ENCODE measurements at places on chromosomes 5 and 9.

DNA sequence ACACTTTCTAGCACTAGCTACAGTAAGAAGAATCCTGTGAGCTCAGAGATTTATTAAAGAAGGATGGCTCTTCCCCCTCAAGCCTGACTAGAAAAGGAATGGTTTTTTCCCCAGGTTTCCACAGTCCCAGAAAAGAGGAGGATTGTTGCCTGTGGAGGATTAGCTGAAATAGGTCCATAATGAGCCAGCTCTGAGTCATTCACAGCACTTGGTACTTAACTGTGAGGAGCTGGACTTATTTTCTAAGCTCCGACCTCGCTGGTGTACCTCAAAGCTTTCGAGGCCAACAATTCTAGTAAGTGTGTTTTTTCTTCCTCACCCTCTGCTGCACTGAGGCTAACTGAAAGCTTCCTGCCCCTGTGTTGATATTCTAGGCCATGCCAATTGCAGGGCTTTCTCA, 222.5 kb upstream of the IL12B start:
- DNase-seq, result no peak

GRCh38 chr9:72203205-72203803, 54.1 kb downstream of the GDA start:
- no peak for DNase-seq

DNA sequence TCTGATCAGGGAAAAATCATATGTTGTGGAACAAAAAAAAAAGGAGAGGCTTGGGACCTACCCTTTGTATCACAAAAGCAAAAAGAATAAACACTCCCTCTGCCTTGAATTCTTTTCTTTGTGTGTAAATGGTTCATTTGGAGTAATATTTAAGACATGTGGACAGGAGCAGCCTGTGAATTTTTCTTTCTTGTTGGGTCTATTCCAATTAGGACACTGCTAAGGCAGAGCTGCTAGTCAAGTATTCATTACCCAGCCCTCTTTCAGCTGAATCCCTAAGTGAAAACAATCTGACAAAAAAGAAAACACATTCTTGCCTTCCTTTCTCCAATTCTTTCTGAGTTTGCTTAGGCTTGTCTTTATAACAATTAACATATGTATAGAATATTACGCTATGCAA, 330.0 kb downstream of the EBF1 start:
- DNase-seq, result no peak

DNA sequence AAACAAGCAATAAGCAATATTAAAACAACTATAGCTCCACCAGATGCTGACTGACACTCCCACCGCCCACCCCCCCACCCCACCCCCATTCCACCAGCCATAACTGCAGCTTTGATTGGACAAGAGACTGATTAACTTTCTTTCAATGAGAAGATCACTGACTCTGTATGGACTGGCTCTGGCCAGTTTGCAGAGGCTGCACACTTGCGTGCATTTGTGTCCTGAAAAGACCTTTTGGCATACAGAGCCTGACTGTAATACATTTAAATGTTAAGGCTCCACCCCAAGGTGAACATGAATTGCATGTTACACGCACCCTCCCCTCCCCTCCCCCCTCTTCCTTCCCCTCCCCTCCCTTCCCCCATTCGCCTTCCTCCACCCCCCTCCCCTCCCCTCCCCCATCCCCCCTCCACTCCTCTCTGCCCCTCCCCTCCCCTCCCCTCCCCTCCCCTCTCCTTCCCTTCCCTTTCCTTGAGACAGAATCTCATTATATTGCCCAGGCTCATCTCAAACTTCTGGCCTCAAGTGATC, 31.1 kb downstream of the FGD3 start:
- no peak for DNase-seq

DNA sequence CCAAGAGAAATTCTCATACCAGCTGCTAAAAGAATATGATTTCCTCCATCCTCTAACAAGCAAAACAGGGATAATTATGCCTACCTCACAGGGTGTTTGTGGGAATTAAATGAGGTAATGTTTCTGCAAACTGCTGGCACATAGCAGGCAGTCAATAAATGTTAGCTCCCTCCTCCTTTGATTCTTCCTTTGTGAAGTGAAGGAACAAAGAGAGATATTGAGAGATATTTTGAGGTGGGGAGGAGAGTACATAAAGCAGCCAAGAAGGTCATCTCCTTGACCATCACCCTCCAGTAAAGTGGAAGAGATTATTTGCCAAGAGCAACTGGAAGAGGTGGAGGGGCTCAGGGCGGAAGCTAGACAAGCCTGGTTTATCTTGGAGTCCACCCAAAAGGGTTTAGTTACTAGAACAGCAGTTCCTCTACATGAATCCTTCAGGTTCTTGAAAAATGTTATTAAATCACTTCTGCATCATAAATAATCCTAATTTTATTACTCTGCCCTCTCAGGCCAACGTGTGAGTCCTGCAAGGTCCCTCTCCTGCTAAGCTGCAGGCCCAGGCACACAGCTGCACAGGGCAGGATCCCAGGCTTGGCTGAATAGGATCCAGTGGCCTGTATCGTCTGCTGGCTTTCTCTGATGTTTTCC, 35.0 kb upstream of the TLE1 start:
- DNase-seq, result no peak

- no peak for DNase-seq
Measured at GRCh38 chr9:106920701-106921283, 57.8 kb downstream of the ZNF462 start.

DNA sequence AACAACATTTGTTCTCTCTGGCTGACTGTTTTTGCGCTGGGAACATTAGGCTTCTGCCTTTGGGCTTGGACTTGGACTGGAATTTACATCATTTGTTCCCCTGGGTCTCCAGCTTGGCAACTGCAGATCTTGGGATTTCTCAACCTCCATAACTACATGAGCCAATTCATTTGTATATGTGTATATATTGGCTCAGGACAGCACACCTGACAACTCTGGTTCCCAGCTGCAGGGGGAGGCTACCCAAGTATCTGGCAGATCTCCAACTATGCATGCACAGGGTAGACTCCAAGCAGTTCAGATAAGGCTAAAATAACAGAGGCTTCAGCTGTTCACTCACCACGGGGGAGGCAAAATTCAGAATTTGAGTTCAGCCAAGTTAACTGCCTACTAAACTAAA, 31.6 kb upstream of the F2RL1 start:
- no peak for DNase-seq

DNA sequence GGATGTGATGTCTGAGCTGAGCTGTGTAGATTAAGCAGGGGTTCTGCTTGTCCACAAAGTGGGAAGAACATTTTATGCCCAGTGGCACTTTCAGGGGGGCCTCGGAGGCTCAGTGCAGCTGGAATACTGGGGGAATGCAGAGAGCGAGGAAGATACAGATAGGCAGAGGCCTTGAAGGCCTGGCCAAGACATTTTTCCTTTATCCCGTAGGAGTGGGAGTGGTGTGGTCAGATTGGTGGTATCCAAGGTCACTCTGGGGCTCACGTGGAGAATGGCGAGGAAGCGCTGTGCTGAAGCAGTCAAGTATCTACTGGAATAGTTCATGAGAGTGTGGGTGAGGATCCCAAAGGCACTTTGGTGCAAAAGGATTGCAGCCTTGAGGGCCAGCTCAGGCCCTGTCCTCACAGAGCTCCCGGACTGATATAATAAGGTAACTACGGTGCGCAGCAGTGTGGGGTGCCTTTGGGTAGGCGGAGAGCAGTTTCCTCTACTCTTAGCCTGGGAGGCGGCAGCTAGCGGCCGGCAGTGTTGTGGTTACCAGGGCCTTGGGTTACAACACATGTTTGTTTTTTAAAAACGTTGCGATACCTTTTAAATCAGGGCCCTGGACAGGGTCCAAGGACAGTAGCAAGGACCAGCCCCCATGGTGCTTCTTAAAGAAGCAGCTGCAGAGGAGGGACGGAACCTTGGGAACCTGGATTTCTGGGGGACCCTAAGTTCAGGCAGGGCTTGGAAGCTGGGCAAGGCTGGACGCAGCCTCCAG, 10.8 kb upstream of the CCDC69 start:
- DNase-seq, result peak; percentile 21

DNA sequence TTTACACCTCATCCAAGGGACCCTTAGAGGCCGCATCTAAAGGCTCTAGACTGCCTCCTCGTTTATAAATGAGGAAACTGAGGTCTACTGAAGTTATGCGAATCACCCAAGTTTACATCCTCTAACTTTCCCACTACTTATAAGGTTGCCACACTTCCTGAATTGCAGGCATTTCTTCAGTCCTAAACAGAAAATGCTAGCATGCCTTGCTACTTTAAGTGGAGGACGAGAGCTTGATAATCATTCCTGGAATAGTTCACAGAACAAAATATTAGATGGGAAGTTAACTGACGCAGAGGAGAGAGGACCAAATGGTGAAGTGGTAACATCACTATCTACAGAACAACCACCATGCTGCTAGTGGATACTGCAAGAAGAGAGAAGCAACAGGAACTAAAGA, 85.8 kb downstream of the GNAQ start:
- DNase-seq, result no peak

DNA sequence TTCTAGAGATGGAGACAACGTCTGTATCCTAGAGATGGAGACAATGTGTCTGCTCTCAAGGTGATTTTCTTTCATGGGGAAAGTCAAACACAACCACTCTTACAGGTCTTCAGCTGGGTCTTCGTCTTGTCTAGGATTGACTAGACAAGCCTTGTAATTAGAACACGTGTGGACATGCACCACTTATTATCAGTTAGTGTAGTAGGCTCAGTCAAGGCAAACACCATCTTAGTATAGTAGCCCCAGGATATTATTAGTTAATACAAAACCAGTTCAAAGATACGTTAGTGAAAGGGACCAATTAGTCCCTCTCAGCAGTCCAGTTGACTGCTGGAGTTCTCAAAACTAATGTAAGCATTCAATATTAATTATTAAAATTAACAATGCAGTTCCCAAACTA, 15.1 kb upstream of the CCL28 start:
- DNase-seq, result no peak

- no peak for DNase-seq
Measured at GRCh38 chr5:151596828-151597539, 5.9 kb upstream of the FAT2 start.

DNA sequence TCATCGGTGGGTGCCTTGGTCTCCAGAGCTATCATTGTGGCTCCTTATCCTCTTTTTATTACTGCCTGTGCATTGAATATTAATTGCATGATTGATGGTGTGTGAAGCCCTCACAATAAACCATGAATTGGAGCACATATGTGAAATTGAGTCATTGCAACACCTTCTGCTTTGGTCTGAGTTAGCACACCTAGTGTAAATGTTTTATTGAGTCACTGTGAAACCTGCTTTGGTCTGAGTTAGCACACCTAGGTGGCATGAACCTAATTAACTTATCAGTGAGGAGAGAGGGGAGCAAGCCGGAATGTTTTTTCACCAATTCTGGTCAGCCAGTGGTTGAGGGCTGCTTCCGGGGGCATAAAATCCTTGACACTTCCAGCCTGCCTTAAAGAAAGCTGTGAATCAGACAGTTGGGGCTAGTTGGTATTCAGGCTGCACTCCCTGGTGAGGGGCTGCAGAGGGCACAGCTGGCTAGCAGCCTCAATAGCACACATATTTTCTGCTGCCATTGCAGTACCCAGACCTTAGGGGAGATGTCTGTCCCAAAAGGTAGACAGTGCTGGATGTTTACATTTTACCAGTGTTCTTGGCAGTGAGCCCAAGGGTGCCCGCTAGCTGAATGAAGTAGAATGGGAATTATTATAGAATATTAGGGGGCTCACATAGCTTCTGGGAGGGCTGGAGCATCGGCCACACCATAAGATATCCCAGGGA, 76.5 kb upstream of the GOLM1 start:
- no peak for DNase-seq

- DNase-seq, result no peak
Measured at GRCh38 chr9:13721481-13722235, 442.2 kb upstream of the MPDZ start.

DNA sequence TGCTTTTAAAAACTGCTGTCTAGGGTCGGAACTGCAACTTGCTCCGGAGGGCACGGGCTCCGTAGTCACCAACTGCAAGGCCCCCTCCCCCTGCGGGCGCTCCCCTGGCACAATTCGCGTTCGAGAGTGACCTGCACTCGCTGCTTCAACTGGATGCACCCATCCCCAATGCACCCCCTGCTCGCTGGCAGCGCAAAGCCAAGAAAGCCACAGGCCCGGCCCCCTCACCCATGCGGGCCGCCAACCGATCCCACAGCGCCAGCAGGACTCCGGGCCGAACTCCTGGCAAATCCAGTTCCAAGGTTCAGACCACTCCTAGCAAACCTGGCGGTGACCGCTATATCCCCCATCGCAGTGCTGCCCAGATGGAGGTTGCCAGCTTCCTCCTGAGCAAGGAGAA, 64.2 kb upstream of the GAS1 start:
- no peak for DNase-seq

DNA sequence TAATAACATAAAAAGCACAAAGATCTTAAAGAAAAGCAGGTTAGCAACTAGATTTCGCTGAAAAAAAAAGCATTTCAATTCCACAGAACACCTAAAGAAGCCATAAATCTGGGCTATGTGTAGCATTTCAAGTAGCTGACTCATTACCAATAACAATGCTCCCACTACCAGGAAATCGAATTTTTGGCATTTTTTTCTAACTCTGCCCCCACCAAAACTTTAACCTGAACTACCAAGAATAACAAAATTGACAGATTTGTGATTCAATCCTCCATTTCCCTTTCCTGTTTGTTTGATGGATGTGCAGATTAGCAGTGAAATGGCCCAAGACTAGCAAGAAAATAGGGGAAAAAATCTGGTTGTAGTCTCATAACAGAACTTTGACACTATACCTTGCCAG, 180.2 kb downstream of the RASEF start:
- no peak for DNase-seq

DNA sequence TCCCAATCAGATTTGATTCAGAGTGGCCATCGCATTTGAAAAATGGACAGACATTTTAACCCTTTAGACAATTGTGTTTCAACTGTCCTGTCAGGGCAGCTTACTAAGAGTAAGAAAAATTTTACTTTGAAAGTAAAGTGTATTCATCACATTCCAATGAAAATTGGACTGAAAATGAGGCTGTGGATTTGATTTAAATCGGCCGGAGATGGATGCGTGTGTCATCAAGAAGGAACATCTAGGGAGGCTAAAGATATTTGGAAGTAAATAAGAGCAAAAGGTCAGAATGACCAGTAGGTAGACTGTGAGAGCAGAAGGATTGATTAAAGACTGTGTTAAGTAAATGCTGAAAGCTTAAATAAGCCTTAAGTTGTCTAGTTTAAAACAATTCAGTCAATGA, 1.5 kb downstream of the ZCCHC7 start:
- no peak for DNase-seq

- no peak for DNase-seq
Measured at GRCh38 chr5:153991168-153991567, 47.5 kb downstream of the FAM114A2 start.

DNA sequence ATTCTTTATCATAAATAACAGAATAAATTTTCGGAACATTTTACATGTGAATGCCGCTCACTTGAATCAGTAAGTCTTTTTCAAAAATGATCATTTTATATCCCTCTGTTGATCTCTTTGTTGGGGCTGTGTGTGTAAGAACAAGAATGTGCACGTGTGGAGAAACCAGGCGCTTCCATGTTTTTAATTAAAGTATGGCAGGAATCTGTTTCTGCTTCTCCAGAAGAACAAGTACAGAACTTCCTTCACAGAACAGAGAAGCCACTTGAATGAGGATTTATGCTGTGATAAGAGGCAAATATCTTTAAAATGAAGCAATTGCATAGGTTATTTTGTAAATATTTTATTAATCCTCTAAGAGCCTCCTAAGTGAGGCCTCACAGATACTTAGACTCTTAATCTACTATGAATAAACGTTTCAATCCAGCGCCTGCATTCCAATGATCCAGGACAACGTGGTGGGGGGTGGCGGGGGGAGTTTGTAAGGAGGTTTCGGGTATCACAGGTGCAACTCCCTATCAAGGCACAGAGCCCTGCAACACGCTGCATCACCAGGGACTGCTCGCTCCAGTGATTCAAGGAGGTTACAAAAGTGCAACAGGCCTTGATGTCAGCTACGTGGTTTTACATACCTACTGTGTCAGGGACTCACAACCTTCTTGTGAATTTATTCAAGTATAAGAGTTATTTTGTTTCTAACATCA, 409.2 kb downstream of the BNC2 start:
- no peak for DNase-seq

Data from natural killer cell (primary cell).